ENCODE measurements at places on chromosomes 5 and 9.

GRCh38 chr5:35478856-35479682 lies 138.6 kb upstream of the SPEF2 start:
- DNase-seq: no peak

DNA sequence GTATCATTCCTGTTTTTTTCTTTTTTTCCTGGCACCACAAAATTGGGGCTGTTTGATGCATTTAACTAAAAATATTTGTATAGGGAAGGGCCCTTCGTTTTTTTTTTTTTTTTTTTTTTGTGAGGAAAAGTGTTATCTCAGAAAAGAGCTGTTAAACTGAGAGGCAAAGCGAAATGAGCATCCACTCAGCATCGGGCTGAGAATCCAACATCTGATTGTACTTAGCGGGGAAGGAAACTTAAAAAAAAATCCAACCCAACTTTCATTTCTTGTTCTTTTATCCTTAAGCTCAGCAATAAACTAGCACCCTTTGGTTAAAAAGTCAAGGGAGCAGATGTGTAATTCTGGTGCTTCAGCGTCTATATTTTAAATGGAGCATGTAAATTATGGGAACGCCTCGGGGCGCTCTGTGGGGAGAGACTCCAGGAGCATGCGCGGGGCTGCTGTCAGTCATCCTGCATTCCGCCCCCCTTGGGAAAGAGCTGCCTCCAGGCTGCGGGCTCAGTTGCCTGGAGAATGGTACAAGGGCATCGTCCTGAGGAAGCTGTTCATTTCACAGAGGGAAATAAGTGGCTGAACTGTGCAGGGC lies 33.3 kb downstream of the DMRT2 start:
- DNase-seq: no peak

- DNase-seq: no peak
Measured at GRCh38 chr5:154826-155225, 36.5 kb upstream of the LRRC14B start.

GRCh38 chr5:148912146-148912545 lies 85.7 kb downstream of the ADRB2 start:
- no peak for DNase-seq

GRCh38 chr5:1152771-1153282 lies 41.0 kb upstream of the SLC12A7 start:
- DNase-seq: no peak

DNA sequence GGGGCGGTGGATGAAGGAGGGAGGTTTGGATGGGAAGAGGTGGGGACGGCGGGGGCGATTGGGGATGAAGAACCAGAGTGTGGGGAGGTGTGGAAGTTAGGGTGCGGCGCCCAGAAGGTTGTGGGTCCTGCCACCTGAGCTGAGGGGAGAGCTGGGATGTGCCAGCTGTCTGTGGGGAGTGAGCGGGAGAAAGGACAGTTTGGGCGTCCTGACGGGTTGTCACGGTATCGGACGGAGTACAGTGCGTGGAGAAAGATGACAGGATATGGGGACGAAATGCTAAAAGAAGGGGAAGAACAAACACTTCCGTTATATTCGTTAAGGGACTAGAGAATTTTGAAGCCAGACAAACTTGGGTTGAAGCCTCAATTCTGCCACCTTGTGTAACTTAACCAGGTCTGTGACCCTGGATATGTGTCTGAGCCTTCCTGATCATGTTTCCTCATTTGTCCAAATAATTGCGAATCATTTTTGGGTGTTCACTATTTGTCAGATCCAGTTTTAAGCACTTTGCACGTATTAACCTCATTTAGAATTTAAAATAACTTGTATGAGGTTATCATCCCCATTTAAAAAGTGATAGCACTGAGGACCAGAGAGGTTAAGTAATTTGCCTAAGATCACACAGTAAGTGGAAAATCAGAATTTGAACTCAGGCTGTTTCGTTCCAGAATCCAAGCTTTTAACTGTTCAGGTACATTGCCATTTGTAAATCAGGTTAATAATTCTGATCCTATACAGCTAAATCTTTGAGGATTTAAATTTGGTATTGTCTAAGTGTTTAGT lies 689 bp downstream of the CNTRL start:
- no peak for DNase-seq

DNA sequence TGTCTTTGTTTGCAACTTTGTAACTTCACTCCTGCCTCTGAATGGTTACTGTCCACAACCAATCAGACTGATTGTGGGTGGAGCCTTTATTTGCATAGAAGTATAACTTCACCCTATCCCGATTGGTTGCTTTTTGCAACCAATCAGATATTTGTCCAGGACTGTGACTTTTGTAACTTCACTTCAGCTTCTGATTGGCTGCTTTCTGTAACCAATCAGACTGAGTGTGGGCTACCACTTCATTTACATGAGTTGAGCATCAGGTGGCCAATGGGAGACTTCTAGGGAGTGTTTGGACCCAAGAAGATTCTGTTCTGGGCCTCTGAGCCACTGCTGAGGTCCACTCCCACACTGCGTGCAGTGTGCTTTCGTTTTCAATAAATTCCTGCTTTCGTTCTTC lies 1810.7 kb upstream of the CDH6 start:
- no peak for DNase-seq

DNA sequence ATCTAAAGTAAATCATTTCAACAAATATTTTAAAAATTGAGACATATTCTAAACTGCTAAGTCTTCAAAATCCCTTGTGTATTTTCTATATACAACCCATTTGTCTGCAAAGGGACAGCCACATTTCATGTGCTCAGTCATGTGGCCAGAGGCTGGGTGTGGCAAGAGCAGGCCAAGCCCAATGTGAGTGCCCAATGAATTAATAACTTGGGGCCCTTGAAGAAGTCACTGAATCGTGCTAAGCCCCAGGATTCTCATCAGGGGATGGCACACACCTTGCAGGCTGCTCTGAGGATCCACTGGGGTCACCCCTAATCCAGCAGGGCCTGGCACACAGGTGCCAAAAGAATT lies 78.2 kb upstream of the SMIM23 start:
- no peak for DNase-seq

- DNase-seq: no peak
Measured at GRCh38 chr9:95057101-95057500, 260.4 kb downstream of the FANCC start.

Data from activated gamma-delta T cell (primary cell).